Large intestine (tissue), 12 donors: ENCODE measurements at places on chromosomes 13 and 19. TPM values are rescaled to one million over a fixed set of nuclear protein-coding genes. Genes with fewer than 3 reads are reported as not detected.

The CRB3 gene
- 41.7 TPM for polyA plus RNA-seq

The KLK1 gene
- 23.1 TPM for polyA plus RNA-seq

The KLHL26 gene
- polyA plus RNA-seq = 4.6 TPM

- DNase-seq = no peak
These were observed 42.6 kb downstream of the KLF2 start for GRCh38 chr19:16367261-16367683.

The UGGT2 gene
- 23.1 TPM for polyA plus RNA-seq

DNA sequence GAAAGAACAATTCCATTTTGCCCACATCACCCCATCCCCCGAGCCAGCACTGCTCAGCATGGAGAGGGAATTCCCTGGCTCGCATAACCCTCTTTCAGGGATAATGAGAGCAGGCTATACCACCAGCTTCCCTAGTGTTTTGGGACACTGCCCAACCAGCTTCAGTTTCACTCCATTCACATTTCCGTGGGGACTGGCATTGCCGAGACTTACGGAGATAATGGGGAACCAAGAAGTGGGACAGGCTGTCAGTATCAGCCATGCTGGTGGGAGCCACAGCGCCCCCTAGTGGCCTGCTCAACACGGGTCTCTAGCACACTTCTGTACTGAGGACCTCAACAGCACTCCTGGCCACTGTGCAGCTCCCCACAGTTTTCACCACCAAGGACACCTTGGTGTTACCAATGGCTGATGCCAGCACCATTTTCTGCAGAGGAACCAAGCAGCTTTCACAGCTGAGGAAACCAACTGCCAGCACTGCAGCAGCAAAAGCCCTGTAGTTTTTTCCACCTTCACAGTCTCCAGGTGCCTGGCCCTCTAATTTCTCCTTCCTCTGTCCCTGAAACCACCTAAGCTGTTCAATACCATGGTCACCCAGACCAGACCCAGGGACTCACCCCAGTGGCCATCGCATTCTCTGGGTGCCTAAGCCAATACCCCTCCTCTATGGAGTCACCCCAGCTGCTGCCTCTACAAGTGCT is 23.7 kb downstream of the SLC6A16 start:
- peak; percentile 45 for DNase-seq

The GRIN2D gene
- polyA plus RNA-seq = 0.48 TPM

DNA sequence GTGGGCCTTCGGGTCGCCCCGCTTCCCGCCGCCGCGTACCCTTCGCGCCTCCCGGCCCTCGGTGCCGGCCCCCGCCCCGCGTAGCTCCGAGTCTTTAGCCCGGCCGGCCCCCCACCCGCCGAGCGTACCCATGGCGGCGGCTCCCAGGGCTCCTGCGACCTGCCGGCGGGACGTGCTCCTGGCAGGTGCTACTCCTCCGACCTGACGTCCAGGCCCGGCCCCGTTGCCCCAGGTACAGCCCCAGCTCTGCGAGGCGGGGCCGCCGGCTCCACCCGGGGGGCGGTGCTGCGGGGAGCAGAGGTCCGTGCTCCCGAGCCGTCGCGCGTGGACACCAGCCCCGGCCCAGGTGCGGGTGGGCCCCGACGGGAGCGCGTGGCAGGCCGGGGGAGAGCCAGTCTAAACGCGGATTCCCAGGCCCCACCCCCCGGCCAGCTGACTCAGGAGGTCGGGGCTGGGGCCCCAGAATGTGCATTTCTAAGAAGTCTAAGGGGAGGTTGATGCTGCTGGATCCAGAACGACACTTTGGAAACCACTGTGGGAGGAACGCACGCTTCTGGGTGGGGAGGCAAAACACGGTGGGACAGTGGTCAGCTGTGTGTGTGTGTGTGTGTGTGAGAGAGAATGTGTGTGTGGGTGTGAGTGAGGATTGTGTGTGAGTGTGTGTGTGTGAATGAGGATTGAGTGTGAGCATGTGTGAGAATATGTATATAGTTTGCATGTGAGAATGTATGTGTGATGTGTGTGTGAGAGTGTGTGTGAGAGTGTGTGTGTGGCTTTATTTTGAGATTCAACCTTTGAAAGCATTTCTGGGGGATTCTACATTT is at the start of gene SLC15A1:
TSS of gene SLC15A1 (minus strand) at position 206 of the 824 bp plus-strand sequence. CDS start at position 132, 74 bp downstream.
- peak; percentile 78 for DNase-seq

- DNase-seq = no peak
These were observed 125.0 kb upstream of the SOX1 start for GRCh38 chr13:111941845-111942447.

DNA sequence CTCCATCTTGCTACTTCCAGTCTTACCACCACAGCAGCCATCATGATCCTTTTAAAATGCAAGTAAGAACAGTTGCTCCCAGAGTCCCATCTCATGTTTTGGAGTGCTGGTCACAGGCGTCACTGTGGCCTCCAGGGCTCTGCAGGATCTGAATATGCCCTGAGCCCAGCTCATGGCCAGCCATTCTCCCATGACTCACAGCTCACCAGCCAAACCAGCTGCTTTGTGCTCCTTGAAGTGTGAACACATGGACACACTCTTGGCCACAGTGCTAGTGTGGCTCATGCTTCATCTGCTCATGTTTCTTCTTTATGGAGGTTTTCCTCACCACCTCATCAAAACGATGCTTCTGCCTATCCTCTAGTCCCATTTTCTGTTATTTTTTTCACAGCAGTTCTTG is 466.5 kb downstream of the UQCRFS1 start:
- no peak for DNase-seq

DNA sequence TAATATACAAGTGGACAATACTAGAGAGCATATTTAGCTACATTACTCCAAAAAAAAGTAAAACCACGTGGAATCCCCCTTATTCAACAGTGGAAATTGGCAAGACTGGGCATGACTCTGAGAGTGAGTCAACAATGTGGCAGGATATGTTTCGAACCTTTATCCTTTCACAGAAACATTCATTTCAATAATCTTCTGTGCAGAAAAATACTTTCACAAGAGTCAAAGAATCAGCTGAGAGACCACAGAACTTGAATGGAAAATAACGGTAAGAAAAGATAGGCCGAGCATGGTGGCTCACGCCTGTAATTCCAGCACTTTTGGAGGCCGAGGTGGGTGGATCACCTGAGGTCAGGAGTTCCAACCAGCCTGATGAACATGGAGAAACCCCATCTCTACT is 25.1 kb upstream of the CD70 start:
- DNase-seq = no peak

The ZNF296 gene
- 6.6 TPM for polyA plus RNA-seq

DNA sequence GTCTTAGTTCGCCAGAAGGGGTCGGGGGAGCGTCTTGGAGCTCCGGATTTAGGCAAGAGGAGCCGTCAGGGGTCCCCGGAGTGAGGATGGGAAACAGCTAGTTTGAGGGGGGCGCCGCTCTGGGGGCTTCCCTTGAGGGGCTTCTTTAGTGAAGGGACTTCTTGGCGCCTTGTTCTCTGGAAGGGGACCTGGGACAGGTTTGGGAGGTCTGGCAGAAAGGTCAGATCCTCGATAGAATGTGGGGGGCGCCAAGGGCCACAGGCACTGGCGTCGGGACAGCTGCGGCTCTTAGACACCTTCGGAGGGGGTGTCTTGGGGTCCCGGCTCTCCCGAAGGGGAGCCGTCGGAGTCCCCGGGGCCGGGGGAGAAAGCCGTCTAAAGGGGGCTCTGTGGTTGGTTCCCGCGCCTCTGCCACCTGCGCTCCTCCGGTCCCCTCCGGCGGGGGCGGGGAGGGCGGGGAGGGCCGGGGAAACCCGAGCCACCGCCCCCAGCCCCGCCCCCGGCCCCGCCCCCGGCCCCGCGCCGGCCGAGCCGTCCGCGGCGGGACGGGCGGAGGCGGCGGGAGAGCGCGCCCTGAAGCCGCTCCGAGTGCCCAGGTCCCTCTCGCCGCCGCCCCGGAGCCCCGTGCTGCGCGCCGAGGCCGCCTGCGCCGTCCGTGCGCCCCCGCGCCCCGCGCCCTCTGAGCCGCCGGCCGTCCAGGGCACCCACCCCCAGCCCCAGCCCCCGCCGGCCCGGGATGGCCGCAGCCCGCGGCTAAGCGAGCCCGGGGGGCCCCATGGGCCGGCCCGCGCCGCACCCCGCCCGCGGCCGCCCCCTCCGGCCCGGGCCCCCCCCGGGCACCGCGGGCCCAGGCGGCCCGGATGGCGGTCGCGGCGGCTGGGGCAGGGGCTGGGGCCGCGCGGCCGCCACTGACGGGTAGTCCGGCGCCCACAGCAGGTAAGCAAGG is at the start of gene NRTN:
TSS of gene NRTN (plus strand) at position 552 of the 946 bp plus-strand sequence. CDS start 19,099 bp downstream, outside the sequence.
- DNase-seq = no peak

DNA sequence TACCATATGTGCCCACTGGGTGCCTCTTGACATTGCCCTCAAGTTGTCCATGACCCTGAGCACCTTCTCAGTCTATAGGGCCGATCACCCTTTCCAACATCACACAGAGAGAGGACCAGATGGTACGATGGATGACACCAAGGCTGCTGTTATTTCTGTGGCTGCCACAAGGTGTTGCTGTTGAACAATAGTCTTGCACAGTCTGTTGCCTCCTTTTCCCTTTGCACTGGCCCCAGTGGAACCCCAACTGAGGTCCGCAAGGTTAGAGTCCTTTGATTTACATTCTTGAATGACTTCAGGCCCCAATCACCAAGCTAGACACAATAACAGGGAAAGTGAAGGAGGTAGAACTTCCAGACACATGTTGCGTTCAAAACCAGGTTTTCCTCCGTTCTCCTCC is 52.0 kb downstream of the TINCR start:
- DNase-seq = no peak

DNA sequence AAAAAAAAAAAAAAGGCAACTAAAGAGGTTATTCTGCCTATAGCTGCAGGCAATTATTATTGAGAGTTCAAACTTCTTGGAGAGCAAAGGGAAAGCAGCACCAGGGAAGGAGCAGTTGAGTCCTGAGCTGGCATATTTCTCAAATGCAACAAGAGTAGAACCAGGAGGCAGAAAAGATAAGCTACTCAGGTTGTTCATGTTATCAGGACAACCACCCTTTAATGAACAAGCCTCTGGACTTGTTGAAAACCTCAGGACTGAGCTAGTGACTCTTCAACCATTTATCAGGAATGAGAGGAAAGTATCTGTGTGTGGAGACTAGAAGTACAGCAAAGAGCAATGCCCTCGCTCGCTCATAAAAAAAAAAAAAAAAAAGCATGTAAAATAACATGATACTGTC is 183.0 kb downstream of the KCTD12 start:
- DNase-seq = peak; percentile 47

The ZNF285 gene
- 5.6 TPM for polyA plus RNA-seq

The KLK15 gene
- 0.10 TPM for polyA plus RNA-seq

DNA sequence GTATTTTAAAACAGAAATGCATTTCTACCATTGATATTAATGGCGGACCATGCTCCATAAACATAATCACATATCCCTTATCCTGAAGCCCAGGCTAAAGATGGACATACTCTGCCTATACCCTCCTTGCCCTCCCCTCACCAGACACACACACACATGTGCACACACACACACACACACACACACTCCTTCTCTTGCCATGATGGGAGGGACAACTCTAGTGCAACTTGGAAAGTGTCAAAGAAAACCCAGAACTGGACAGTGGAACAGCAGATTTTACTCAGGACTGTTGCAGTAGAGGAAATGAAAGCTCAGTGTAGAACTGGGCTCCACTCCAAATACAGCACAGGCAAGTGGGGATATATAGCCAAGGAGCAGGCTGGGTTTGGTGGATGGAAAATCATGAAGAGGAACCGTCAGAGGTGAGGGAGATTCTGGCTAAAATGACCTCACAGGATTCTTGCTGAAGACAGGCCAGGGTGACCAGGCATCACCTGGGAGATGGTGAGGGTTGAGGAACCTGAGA is 40.8 kb downstream of the TNFRSF19 start:
- no peak for DNase-seq

GRCh38 chr13:31956980-31957644 is 74.5 kb upstream of the FRY start:
- DNase-seq = no peak

GRCh38 chr19:12232961-12233360 is 61.7 kb downstream of the ZNF44 start:
- DNase-seq = no peak

The ERICH6B gene
- 2.1 TPM for polyA plus RNA-seq
